NCI-H460 (cell line): ENCODE measurements at places on chromosomes 7 and 10. TPM values are rescaled to one million over a fixed set of nuclear protein-coding genes. Genes with fewer than 3 reads are reported as not detected.

DNA sequence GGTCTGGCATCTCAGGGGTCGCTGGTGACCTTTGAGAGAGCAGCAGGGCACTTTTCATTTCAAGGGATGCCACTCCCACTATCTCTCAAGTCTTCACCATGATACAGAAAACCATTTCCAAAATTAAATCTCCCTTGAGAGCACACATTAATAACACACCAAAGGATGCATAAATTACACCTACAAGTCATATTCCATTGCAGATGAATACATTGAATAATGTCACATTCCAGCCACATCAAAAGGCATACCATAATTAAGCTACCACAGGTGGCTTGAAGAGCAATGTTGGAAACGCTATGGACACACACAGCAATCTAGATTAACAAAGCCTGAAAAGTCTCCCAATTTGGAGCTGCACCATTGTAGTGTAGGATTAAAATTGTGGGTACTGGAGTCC lies 353.3 kb upstream of the ZMIZ1 start:
- DNase-seq = no peak

GRCh38 chr7:81478664-81479063 lies 291.2 kb downstream of the HGF start:
- peak; percentile 35 for DNase-seq

The PON2 gene
- total RNA-seq = 64.9 and 68.2 TPM in 2 replicates

The FBXO24 gene
- total RNA-seq = 0.69 and 1.3 TPM in 2 replicates

DNA sequence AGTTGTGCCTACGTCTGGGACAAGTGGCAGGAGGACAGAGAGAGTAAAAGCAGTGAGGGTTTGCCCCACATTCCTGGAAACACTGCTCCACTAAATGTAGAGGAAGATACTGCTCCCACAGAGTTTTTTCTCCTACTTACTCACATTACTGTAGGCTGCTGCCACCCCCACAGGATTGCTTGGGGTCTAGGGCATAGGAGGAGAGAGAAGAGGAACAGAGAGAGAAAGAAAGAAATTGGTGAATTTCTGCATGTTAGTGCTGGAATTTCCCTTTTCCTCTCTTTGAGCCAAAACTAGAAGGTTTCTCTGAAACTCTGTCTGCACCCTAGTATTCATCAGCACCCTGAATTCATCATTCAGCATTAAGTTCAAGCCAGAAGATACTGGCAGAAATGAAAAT lies 397.9 kb downstream of the INHBA start:
- no peak for DNase-seq

DNA sequence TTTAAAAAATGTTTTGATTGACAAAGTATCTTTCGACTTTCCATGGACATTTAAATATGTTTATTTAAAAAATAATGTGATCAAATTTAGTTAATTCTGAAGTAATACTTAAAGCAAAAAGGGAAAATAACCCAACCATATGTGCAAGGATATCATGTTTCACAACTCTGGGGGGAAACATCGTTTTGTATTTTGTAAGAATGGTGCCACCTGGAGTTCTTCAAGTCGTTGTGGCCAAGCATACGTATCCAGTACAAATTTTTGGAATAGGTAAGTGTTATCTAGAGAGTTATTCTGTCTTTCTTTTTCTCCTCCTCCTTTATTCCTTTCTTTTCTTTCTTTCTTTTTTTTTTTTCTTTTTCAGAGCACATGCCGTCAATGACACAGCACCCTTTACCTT lies 176.2 kb upstream of the CSTF2T start:
- no peak for DNase-seq

DNA sequence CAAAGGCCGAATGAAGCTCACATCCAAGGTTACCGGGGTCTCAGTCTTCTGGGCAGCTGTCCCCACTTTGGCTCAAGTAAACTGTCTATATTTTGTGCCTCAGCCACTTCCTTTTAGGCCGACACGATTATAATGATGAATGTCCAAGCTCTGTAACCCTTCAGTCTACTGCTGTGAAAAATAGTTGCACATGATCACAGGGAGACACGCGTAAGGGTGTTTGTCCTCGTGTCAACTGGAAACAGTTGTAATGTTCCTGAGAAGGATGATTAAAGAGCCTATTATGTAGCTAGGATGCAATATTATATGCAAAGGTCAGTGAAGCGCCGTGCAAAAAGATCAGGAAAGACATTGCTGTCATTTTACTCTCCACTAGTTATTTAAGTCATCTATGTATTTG lies 559.9 kb downstream of the SDK1 start:
- no peak for DNase-seq

DNA sequence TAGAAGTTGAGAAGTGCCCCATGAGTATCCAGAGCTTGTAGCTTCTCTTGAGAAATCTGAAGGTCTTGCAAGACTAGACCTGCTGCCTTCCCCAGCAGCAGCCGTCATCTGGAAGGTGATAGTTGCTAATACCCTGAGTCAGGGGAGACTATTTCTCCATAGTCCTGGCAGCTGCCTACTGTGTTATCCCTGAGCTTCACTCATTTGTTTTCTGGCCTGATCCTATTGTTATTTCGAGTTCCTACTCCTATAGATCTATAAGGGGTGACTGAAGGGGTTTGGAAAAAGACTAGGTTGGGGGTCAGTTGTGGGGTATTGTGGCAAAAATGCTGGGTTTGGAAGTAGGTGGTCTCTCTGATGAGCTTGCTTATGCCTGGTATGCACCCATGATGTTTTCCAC lies 297.8 kb downstream of the CNTNAP2 start:
- no peak for DNase-seq

GRCh38 chr10:52786098-52786497 lies 13.5 kb upstream of the MBL2 start:
- DNase-seq = no peak

DNA sequence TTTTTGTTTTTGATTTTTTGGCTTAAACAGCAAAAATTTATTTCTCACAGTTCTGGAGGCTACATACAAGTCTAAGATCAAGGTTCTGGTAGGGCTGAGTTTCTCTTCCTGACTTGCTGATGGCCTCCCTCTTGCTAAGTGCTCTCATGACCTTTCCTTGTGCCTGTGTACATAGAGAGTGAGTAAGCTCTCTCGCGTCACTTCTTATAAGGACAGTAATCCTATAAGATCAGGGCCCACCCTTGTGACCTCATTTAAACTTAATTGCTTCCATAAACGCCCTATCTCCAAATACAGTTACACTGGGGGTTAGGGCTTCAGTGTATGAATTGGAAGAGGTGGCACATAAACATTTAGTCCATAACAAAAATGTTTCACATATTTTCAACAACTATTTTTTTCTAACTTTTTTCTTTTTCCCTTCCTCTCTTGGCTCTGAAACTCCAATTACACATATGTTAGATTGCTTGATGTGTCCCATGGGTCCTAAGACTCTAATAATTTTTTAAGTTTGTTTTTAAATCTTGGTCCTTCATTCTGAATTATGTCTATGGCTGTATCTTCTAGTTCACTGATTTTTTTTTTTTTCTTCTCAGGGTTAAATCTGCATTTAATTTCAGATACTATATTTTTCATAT lies 149.8 kb downstream of the HBP1 start:
- peak; percentile 78 for DNase-seq
